ENCODE measurements at places on chromosomes 5 and 9.

DNA sequence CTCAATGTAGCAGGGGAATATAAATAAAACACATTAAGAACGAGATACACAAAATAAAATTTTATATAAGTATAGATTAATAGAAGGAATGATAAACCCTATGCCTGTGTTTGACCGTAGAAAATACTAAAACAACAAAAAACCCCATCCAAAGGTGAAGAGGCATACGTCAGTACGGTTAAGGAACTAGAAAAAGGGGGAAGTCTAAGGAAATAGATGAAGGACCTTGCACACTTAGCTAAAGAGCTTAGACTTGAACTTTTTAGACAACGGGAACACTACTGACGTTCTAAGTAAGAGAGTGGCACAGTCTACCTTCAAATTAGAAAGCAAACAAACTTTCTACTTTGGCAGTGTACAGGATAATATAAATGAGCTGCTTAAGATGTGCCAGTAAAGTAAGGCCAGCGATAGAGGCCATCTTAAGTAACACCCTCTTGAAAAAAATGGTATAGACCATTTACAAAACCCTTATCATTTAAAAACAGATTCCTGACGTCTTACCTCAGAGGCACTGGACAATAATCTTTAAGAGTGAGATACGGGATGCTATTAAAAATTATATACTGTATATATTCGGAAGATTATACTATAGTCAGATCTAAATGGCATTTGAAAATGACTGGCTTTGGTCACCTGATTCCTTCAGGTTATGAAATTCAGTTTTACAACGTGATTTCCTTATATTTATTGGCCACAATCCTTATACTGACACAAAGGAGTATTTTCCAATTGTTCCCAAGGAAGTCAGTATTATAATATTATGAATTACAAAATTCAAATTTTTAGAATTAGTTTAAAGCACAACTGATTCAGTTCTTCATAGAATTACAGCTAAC lies 8.5 kb downstream of the PANK3 start:
- no peak for DNase-seq

DNA sequence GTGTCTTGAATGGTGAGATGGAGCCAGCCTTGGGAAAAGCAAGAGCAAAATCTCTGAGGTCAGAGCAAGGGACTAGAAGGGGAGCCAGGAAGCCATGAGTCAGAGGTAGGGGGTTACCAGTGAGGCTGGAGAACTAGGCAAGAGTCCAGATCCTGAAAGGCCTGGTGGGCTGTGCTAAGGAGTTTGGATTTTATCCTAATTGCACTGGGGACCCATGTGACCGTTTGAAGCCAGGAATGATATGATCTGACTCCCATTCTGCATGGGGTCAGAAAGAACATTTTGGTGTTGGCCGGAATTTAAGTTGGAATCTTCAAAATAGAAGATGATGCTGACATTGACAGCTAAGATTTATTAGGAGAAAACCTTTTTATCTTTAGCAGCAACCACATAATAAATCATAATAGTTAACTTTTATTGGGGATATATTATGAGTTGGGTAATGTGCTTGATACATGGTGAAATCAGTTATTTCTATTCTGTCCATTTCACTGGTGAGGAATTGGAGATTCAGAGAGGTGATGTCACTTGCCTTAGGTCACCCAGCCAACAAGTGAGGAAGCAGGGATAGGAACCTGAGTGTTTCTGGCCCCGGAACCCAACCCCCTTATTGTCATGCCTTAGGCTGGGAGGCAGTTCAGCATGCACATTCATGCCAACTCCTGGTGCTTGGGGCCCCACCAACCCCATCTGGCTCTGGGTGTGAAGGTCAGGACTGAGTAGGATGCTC lies 61.5 kb upstream of the RARS1 start:
- no peak for DNase-seq

- DNase-seq = no peak
These were observed 128.2 kb upstream of the SEMA6A start for GRCh38 chr5:116702776-116703175.

DNA sequence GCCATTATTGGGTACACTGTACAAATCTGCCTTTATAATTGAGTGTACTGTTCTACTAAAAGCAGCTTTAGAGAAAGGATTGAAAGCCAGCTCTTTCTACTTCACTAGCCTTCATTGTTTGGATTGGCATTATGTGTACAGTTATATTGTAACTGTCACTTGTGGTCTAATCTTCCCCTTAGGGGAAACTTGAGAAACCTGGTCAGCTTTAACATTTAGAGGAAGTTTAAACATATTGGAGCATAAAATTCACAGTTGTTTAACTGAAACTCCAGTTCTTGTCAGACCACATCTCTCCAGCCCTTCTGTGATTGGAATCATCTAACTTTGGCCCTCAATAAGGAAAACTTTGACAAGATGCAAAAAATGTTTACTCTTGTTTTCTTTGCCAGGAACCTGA lies 24.6 kb downstream of the PIK3R1 start:
- no peak for DNase-seq

- no peak for DNase-seq
These were observed 262.1 kb downstream of the ENC1 start for GRCh38 chr5:74378464-74378863.

DNA sequence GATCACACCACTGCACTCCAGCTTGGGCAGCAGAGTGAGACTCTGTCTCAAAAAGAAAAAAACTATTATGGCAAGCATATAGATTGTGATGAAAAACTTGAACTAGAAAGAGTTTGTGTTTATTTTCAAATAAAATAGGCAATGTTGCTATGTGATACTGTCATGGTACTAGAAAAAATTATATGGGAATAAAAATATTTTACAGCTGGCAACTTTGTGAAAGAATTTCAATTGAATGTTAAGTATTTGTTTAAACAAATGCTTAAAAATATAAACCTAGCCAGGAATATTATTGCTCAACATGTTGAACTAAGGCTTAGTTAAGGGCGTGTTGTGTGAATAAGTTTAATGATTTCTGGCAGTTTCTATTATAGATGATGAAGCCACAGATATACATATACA lies 31.7 kb downstream of the HSDL2 start:
- no peak for DNase-seq

DNA sequence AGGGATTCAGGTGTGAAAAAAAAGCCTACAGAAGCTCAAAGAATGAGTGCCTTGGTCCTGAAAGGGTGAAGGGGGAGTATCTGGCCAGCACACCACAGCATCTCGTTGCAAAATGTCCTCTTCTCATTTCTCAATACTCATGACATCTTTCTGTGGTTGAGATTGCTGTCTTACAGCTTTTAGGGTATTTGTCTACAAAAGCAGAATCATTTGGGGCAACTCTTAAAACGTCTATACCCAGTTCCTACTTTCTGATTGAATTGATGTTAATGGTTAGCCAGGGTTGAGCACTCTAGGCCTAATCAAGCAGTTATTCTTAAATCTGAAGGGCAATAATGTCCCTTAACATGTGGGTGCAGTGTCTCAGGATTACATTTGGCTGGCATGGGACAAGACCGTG lies 21.2 kb upstream of the PCSK5 start:
- DNase-seq = no peak

- no peak for DNase-seq
These were observed 22.1 kb upstream of the UGCG start for GRCh38 chr9:111874500-111874899.

GRCh38 chr9:96638606-96639364 lies 16.3 kb downstream of the PRXL2C start:
- no peak for DNase-seq

- DNase-seq = no peak
These were observed 135.0 kb downstream of the STK32A start for GRCh38 chr5:147369742-147370374.

- no peak for DNase-seq
These were observed 66.1 kb downstream of the PTPDC1 start for GRCh38 chr9:94150279-94150828.

- no peak for DNase-seq
These were observed 227.3 kb upstream of the TBCA start for GRCh38 chr5:78003450-78003849.

- no peak for DNase-seq
These were observed 211.9 kb upstream of the CDH6 start for GRCh38 chr5:30981576-30981975.

GRCh38 chr5:136075466-136075891 lies 46.7 kb downstream of the TGFBI start:
- DNase-seq = no peak

Measured in midbrain (tissue), 1 donor.